ENCODE measurements at places on chromosomes 2 and 18.

GRCh38 chr2:45578056-45578843 is 32.8 kb downstream of the SRBD1 start:
- DNase-seq: no peak

DNA sequence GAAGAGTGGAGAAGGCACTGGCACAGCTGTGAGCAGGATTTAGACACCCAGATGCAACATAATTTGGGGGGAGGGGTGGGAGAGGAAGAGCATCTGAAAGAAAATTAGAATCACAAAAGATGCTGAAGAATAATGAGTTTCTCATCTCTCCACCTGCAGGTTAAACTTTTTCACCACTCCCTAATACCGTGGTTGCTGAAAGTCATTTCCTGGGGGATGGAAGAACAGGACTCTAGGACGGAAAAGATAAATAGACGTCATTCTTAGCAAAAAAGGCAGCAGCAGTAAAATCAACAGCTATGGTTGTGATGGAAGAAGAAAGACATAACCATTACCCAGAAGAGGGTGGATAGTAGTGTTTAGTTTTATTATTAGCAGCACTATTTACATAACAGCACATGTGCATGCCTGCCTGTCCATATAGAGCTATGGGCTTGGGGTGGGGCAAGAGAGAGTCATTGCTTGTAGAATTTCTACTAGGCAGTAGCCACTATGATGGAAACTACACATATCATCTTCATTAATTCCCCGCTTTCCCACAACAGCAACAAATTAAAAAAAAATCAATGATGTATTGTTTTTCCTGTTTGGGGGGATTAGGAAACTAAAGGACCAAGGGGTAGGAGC is 212.2 kb downstream of the TRIB2 start:
- DNase-seq: no peak

DNA sequence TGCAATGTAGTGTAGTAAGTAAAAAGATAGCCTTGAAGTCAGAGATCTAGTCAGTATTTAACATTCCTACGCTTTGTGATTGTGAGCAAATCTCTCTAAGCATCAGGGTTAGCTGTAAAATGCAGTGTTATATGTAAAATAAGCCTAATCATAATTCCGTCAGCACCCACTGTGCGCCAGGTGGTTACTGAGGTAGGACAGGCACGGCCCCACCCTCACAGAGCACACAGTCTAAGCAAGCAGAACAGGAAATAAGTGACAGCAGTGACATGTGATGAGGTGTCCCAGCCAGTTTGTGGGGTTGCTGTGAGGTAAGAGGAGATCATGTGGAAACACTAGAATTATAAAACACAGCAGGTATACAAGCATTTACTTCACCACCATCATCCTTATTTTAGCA is 267.1 kb downstream of the ICOS start:
- DNase-seq: no peak

DNA sequence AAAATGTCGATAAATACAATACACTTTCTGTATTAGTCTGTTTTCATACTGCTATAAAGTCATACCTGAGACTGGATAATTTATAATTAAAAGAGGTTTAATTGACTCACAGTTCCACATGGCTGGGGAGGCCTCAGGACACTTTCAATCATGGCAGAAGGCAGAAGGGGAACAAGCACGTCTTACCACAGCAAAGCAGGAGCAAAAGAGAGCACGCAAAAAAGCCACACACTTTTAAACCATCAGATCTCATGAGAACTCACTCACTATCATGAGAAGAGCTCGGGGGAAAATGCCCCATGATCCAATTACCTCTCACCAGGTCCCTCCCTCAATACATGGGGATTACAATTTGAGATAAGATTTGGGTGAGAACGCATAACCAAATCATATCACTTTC is 256.7 kb downstream of the ANAPC1 start:
- no peak for DNase-seq

GRCh38 chr2:96486696-96487095 is 18.5 kb downstream of the NEURL3 start:
- DNase-seq: no peak

Measured in T-cell (primary cell).